NCI-H1694 treated with DMSO at 0.1 percent for 48 hours (cell line): ENCODE measurements at places on chromosomes 7 and 10.

DNA sequence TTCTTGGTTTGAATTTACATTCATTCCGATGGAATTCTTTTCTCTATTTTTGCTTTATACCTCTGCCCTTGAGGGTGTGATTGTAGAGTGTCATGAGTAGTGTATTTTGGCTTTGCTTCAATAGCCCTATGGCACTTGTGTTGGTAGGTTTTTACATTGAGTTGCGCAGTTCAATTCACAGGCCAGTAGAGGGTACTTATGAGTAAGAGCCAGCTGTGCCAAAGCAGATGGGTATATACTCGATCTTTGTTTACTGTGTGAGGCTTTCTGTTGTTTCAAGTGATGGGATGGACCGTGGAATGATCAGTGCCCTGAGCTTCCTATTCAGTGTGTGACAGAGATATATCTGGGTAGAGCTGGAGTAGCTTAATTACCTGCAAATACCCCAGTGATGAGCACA is 4.3 kb upstream of the AKR1C3 start:
- no peak for DNase-seq

DNA sequence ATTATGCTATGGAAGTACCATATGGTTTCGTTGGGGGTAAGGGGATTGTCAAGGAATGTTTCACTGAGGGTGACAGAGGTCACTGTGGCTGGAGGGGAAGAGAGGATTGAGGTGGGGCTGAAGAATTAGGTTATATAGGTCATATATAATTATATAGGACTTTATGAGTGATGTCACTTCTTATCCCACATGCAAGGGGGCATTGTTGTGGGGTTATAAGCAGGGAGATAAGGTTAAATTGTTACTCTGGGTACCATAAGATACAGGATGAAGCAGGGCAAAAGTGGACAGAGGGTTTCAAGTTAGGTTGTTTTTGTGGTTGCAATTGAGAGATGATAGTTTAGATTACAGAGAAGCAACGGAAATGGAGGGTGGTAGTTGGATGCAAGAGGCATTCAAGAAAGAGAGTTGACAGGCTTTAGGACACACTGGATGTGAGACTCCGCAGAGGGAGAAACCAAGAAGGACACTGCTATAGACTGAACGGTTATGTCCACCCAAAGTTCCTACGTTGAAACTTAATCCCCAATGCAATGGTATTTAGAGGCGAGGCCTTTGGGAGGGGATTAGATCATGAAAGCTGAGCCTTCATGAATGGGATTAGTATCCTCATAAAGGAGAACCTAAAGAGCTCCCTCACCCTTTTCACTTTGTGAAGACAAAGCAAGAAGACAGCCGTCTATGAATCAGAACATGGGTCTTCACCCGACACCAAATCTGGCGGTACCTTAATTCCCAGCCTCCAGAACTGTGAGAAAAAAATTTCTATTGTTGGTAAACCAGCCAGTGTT is 7.0 kb upstream of the PRR15 start:
- no peak for DNase-seq

DNA sequence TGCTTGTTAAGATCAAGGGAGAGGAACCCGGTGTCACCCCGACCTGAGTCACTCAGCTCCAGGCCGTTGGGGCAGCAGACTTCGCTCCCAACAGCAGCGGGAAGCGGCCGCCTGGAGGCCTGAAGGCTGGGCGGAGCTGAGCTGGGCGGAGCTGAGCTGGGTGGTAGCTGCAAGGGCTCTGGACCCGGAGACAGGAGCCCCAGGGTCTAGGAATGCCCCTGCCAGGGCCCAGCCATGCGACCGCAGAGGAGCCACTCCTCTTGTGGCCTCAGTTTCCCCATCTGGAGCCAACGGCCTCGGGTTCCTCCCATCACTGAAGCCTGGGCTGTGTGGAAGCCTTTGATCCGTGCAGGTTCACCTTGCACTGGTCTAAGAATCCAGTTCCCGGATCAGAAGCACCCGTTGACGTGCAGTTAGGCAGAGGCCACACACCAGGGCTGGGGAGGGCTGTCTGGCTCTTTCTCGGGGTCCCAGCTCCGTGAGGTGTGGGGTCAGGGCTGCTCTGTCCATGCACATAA is 21.9 kb upstream of the DPYSL4 start:
- no peak for DNase-seq

DNA sequence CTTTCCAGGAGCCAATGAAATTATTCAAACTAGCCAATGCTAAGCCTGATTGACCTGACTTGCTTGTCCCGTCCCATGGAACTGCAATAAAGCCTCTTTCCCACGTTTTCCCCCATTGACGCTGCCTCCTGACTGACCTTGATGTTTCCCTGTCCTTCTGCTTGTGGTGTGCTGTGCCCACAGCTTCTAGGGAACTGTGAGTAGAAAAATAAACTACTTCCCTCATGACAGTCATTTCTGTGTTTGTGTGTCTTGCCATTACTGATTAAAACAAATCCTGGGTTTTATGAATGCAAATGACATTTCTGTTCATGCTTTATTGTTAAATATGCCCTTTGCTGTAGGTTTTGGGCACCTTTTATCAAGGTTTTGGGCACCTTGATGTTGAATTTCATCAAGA is 91.3 kb upstream of the ABI1 start:
- no peak for DNase-seq

DNA sequence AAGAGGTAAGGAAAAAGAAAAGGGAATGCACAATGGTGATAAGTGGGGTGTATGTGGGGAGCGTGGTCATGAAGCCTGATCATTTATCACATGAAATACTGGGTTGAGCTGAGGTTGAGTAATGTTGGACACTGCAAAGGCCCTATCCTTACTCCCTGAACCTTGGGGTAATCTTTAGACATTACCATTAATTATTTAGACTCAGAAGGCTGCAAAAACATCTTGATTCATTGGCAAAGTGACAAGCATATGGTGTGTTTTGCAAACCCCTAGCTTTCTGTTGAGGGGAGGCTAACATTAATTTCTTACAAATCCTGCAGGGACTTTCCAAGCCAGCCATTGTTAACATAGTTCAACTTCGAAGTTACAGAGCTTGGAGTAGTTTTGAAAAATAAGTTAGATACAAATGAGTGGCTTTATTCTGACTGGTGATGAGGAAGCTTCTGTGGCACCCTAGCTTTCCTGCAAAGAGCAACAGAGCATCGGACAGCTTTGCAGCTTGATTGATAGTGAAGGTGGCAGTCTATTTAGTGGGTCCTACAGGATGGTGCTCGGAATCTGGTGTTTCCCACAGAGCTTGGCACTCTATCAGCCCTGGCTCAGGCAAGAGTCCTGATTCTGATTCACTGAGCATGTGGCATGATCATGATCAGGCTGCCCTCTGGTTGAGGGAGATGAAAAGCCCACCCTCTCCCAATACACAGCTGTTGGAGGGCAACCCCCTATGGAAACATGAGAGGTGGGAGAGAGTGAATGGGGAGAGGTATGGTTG is 153.7 kb upstream of the NPVF start:
- peak; percentile 40 for DNase-seq

GRCh38 chr10:26438534-26439341 is 597 bp downstream of the APBB1IP start:
- DNase-seq = no peak

GRCh38 chr7:157013101-157013500 is 2.6 kb upstream of the MNX1 start:
- DNase-seq = no peak

GRCh38 chr7:762885-763284 is 35.8 kb upstream of the PRKAR1B start:
- DNase-seq = no peak

DNA sequence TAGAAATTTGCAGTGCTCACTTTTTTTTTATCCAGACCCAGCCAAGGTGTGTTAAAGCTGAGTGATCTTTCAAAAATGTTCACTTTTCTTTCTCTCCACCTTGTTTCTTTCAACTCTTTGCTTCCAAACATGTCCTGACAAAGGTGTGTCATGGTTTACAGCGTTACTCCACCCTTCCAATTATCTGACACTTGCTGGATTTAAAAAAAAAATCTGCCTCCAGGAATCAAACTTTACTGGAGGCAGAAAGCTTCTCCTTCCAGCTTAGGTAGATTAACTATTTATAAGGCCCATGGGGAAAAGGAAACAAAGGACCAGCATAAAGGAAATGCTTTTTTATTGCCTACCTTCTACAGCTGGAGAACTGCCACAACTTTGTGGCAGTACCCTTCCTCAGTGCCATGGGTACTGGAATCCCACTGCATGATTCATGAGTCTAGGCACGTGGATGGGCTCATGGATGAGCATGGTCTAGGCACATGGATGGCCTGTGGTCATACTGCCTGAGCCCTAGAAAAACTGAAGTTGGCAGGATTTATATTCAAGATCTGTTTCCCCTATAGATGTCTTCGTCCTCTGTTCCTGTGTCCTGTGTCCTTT is at the start of gene COL17A1:
COL17A1 (minus strand) TSS at position 80 of the 600 bp plus-strand sequence. CDS start 5,207 bp downstream, outside the sequence.
- no peak for DNase-seq

GRCh38 chr7:122460936-122461335 is 156.4 kb upstream of the FEZF1 start:
- no peak for DNase-seq

DNA sequence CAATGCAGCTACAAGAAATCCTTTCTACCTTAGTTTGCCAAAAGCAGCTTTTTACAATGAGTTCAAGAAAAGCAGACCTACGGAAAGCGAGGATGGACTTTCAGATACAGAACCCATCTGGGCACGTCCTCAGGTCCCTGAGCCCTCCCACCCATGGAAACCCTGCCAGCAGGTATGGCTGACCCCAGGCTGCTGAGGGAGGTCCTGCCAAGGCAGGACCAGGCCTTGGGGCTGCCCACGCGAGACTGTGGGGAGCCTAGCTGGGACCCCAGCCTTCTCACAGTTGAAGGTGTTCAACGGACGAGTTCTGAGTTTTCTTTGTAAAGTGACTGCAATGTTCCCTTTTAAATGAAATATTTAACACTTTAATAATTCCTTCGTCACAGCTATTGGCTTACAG is 245.0 kb downstream of the MGMT start:
- no peak for DNase-seq

- DNase-seq = no peak
Measured at GRCh38 chr7:47103498-47104205, 478.3 kb downstream of the TNS3 start.

- no peak for DNase-seq
Measured at GRCh38 chr7:44884621-44885393, 523 bp downstream of the PURB start.

- DNase-seq = peak; percentile 80
Measured at GRCh38 chr10:84244651-84245270, at the start of gene RGR. TSS of gene RGR (plus strand) at chr10:84245053. CDS start at chr10:84245091, 38 bp downstream.

DNA sequence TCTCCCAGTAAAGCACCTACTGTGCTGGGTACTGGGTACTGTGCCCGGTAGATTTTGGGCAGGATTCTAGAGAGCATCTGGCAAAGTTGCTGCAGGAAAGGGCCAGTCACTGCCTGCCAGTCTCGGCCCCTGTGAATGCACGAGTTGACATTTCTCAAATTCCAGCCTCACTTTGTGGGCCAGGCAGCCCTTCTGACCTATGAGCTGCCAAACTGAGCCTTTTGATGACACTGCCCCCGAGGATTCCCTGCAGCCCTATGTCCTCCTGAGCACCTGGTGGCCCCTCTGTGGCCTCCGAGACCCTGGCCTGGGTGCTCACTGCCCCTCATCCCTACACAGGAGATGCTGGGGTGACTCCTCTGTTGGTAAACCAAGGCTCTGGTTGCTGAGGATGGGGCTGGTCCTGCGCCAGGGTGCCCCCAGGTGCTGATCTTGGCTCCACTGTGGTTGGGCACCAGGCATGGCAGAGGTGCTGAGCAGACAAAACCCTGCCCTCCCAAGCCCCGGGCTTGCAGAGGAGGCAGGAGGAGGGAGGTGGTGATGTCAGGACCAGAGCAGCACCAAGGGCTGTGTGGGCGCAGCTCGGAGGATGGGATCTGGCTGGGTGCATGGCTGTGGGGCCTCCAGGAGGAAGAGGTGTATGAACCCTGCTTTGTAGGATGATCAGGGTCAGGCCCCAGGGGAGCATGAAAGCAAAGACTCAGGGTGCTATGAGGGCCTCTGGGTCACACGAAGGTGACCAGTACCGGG is 16.2 kb downstream of the LHPP start:
- no peak for DNase-seq

GRCh38 chr10:28669227-28670173 is 7.8 kb upstream of the BAMBI start:
- DNase-seq = no peak

DNA sequence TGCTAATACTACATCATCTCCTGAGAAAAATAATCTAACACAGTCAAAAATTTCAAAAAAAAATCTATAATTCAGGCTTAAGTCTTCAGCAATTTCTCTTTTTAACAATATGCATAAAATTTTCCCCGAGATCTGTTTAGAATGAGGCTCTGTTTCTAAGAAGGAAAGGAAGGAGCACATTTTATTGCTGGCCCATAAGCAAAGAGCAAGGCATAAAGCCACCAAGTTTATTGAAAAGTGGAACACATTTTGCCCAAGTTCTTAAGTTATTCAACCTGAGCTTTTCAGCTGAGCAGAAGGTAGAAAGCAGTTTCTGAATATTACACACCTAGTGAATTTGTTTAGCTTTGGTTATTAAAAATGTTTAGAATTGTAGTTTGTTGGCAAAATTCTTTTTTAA is 73.9 kb downstream of the AGMO start:
- no peak for DNase-seq

DNA sequence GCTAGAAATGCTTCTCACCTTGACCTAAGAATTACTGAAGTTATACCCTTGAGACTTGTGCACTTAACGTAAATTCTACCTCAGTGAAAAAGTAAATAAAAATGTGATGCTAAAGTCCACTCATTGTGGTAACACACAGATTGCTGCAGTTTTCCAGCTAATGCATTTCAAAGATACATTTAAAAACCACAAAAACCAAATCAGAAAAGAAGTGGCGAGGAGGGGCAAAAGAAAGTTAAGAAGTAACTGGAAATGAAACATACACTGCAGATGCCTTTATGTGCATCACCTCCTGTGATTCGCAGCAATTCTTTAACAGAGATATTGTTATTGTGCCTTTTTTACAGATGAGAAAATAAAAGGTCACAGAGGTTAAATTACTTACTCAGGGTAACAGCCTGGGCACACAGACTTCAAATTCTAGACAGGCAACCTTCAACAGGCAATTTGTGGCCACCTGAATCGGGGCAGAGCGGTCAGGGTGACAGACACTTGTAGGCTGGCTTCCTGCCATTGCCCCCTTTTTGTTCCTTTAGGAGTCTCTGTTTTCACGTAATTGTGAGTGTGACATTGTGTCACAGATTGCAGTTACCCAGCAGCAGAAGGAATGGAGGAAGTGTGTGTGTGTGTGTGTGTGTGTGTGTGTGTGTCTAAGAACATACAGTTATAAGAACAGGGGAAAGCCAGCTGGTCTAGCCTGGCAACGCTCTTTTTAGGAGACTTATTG is 1.9 kb downstream of the WIPF3 start:
- no peak for DNase-seq

- DNase-seq = no peak
Measured at GRCh38 chr10:2963889-2964631, 103.3 kb upstream of the PFKP start.

- no peak for DNase-seq
Measured at GRCh38 chr10:27143686-27144085, 10.5 kb downstream of the YME1L1 start.
